Dermis microvascular lymphatic vessel endothelial cell (primary cell): ENCODE measurements at places on chromosomes 5 and 9. TPM values are rescaled to one million over a fixed set of nuclear protein-coding genes. Genes with fewer than 3 reads are reported as not detected.
A peak's percentile ranks its signal among the peaks of the same experiment; 100 is the strongest.

DNA sequence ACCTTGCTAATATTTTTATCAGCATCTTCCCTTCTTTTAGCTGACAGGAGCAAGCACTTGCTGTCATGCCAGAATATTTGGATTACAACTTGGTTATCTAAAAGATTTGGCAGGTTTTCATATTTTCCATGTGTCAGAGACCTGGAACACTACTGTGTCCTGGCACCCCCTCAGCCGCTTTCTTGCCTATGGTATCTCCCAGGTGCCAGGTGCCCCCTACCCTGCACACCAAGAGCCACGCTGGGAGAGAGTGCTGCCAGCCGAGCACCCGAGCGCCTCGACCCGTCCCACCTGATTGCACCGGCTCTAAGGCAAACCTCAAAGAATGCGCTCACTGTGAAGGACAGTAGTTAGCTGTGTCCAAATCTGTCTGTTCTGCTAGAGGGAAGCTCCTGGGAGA lies 84.8 kb downstream of the GTF3C4 start:
- DNase-seq = no peak

GRCh38 chr5:150612405-150612804 lies 28.1 kb upstream of the SYNPO start:
- DNase-seq = peak; percentile 97

- DNase-seq = no peak
These were observed 71.8 kb upstream of the TNFAIP8 start for GRCh38 chr5:119284031-119284430.

DNA sequence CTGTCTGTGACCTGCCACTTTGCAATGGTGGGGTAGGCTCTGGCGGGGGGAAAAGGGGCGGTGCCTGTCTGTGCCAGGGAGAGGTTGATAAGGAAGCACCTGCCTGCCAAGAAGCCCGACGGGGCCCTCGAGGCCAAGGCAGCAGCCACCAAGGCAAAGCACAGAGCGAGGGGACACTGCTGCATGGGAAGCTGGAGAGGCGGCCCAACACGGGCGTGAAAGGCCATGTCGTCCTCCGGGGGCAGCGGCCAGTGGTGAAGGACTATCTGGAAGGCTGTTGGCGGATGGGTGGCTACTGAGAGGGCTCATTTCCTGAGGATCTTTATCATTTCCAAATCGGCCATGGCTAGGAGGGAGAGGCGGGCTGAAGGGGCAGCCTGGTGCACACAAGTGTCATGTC lies 66.4 kb downstream of the OTULIN start:
- DNase-seq = no peak

DNA sequence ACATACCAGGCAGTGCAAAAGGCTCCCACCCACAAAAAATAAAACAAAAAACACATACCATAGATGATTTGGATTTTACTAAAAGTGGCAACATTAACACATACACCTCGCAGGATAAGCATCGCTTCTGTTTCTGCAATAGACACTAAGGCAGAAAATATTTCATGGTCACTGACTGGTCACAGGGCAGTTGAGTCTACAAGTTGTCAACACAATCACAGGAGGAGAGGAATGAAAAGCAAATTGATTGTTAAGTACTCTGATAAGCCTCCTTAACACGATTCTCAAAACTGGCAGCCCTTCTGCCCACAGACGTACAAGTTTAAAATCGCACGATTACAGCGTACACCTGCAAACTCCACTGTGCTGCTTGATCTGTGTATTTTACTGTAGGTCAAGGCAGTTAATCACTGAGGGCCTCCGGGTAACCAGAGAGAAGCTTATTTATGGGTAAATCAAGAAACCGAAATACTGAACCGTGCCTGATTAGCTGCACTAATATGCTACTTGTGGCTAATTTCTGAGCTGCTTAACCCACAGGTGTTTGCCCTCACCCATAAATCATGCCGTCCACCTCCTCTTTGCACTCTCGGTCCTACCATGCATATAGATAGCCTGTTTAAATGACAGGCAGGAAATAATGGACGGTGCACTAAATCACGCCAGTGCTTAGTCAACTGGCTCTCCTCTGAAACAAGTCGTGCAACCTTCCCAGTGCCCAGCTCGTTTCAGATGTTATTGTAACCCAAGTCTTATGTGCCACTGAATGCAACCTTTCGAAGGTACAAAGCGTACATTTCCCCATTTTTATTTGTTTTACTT lies 659.4 kb upstream of the ADAMTS16 start:
- DNase-seq = no peak

GRCh38 chr5:96703384-96703920 lies 41.3 kb downstream of the CAST start:
- no peak for DNase-seq

GRCh38 chr9:33823801-33824200 lies 6.8 kb downstream of the UBE2R2 start:
- no peak for DNase-seq

DNA sequence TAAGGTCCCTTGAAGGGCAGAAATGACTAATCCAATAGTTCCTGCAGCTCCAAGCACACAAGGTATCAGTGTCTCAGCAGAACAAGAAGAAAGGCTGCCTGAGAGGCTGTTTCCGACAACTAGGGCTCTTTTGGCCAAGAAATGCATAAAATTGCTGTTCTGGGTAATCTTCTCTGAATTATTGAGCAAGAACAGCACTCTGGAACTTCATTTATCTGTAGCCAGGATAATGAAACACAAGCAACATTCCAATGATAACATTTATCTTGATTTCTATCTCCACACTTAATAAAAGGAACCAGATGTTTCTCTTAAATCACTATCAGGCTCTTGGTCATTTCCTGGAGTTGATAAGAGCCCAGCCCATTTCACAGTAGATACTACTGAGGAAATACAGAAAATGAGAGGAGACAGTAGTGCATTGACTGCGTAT lies 17.0 kb upstream of the AUH start:
- no peak for DNase-seq

DNA sequence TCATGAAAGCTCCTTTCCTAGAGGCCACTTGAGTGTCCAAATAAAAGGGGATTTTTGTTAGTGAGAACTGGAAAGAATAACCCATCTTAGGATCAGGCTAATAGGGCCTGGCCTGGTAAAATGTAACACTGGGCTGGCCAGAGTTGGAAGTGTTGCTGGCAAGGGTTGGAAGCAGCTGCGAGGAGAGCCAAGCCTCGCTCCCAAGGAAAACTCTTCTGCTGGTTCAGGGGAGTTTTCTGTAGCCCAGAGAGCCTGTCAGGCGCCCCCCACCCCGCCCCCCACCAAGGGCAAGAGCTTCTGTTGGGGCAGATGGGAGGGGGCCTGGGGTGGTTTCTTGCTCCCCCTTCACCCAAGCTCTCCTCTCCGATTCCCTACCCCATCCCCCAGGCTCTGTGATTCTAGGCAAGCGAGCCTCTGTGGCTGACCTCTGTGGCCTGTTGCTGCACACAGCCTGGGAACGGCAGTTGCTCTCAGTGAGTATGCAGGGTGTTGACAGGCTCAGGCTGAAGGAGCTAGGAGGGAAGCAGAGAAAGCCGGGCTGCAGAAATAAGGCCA lies 547.8 kb downstream of the CCDC171 start:
- no peak for DNase-seq

- DNase-seq = no peak
These were observed 39.2 kb downstream of the PDZD2 start for GRCh38 chr5:31678180-31678579.

DNA sequence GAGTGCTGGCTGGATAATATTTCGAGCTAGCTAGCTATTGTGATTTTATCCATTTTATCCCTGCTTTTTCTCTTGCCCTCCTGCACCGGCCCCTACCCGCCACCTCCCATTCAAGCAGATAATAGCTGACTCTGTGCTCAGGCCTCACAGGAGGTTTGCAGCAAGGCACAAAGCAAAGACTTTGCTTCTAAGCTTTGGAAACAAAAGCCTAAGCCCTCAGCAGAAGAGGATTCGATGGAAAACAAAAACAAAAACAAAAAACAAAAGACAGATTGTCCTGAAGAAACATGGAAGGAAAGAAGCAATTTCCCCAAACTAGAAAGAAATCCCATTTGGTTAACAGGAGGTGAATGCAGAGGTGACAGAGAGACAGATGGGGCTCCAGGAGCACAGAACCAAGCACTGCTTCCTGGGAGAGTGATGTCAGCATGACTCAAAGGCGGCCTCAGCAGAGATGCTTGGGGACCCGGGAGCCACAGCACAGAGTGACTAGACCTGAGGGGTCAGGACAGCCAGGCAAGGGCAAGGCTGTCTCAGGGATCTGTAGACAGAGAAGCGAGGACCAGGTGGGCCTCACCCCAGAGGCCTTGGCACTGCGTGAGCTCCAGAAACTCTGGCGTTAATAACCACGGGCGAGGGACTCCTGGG lies 28.4 kb downstream of the MTX3 start:
- no peak for DNase-seq

DNA sequence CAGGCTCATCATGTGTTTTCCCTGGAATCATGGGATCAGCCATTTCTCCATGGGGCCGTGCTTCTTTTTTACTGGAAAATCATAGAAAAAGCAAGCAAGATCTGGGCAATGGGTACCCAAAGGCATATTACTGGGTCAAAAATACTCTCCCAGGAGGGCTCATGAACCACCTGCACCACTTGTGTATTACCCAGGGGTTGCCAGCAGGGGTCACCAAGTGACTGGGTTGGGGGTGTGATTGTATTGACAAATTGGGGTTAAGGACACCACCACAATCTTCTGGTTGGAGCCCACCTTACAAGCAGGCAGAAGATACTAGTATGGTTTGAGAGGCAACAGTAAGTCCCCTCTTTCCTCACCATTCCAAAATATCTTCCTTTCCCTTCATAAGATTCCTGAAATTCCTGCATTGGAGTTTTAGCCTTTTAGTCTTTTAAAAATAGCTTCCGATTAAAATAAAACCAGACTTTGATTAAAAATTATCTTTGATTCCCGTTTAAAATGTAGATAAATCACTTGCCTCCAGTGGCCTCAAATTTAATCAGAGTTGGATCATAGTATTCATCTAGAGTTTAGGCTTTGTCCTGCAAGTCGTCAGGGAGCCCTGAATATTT lies 603.3 kb downstream of the KIF4B start:
- DNase-seq = no peak

DNA sequence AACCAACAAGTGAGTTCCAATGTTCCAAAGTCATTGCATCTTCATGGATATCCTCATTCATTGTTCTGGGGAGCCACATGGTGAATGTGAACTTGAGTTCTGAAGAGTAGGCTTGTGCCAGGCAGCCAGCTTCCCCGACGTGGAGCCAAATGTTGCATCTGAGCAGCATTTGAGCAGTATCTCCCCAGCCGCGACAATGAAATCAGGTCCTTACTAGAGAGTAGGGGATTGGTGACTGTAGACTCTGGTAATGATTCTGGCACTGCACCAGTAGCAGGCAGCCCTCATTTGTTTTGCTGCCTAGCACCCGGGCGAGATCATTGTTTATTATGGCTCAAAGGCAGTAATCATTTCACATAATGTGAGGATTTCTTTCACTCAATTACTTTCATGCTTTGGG lies 451.4 kb upstream of the C9orf72 start:
- no peak for DNase-seq

- no peak for DNase-seq
These were observed 228.3 kb upstream of the BRINP1 start for GRCh38 chr9:119597499-119597898.

DNA sequence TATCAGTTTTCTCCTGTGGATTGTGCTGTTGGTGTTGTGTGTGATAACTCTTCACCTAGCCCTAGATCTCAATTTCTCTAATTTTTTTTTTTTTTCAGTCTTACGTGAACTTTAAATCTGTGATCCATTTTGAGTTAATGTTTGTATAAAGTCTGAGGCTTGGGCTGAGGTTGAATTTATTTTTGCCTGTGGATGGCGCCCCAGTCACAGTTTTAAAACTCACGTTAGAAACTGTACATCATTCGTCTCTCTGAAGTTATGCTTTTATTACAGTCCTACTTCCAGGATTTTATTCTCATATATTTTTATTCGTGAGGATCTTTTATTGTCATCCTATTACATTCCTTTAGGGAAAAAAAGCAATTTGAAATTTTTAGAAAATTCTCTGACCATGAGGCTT lies 103.1 kb downstream of the EHMT1 start:
- DNase-seq = no peak

DNA sequence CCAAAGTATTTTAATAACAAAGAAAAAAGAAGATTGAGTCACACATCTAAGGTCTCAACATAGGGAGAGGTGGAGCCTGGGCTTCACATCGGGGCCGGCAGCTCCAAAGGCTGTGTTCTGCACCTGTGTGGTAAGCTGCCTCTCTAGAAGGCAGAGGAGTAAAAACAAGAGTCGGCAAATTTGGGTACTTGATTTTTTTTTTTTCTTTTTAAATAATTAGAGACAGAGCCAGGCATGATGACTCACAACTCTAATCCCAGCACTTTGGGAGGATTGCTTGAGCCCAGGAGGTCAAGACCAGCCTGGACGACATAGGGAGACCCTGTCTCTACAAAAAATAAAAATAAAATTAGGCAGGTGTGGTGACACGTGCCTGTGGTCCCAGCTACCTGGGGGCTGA lies 4.7 kb downstream of the URM1 start:
- no peak for DNase-seq

DNA sequence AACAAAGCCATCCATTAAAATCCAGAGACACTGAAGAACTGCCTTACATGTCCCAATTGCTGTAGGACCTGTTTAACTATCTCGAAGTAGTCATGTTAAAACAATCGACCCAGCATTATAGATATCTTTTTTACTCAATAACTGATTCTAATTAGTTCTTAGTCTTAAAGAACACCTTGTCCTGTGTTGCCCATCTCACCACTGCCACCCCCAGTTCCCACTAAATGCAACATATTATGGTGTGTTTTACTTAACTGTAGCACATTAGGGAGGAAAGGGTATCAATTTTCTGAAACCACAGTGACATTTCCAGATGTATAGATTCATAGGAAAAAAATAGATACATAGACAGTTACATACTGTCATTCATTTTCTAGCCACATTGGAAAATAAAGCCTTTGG lies 221.2 kb downstream of the MEF2C start:
- no peak for DNase-seq

DNA sequence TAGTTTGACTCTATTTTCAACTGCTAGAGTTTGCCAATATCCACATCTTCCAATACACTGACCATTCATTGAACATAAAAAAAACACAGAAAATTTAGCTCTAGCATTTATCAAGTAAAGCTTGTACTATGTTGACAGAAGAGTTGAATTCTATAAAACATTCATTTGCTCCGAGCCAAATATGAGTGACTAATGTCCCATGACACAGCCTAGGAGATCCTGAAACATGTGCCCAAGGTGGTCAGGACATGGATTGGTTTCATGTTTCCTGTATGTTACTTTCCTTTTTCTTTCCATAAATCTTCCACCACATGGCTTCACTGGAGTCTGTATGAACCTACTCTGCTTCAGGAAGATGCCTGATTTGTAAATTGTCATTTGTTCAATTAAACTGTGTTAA lies 122.4 kb upstream of the PRDM9 start:
- no peak for DNase-seq

- peak; percentile 25 for DNase-seq
These were observed 2.7 kb downstream of the LARP1 start for GRCh38 chr5:154757814-154758406.

GRCh38 chr9:91935066-91935749 lies 14.8 kb downstream of the ROR2 start:
- no peak for DNase-seq

- DNase-seq = peak; percentile 47
These were observed 1.2 kb downstream of the IER5L start for GRCh38 chr9:129176701-129177442.

DAB2IP gene
- 15.3 and 25.4 TPM in 2 replicates for total RNA-seq

OLFML2A gene
- 1.9 and 2.3 TPM in 2 replicates for total RNA-seq

SH3GL2 gene
- total RNA-seq = under 0.01 TPM in 1 of 2 replicates, not detected in the other

STARD4 gene
- total RNA-seq = 41.7 and 52.4 TPM in 2 replicates

HSPB3 gene
- total RNA-seq = not detected in 2 replicates

TSSK1B gene
- not detected in 2 replicates for total RNA-seq

PIP5K1B gene
- total RNA-seq = under 0.01 TPM in 2 replicates

SLC4A9 gene
- total RNA-seq = not detected in 2 replicates

CD274 gene
- 5.3 and 6.4 TPM in 2 replicates for total RNA-seq

OMD gene
- not detected in 2 replicates for total RNA-seq

RETREG1 gene
- total RNA-seq = not detected in 2 replicates

FCN1 gene
- total RNA-seq = not detected in 2 replicates

PITX1 gene
- total RNA-seq = under 0.01 TPM in 1 of 2 replicates, not detected in the other
